ENCODE measurements at places on chromosomes 2 and 18.

DNA sequence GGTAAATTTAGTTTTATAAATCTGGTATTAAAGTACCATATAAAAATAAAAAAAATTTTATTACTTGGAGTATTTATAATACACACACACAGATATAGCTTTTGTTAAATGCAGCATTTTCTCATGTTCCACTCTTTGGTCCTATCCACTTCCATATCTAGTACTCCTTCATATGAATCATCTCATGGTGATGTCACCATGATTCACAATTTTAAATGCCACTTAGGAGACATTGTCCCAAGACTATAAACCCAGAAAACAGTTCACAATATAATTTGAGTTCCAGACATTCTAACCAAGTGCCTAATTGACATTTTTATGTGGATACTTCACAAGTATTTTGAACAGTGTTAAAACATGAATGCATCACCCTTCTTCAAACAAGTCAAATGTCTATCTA lies 1398.3 kb downstream of the DSC3 start:
- no peak for DNase-seq

- DNase-seq, result no peak
These were observed 55.0 kb downstream of the ODC1 start for GRCh38 chr2:10392951-10393639.

- no peak for DNase-seq
These were observed 1.9 kb downstream of the DNMT3A start for GRCh38 chr2:25339791-25340180.

DNA sequence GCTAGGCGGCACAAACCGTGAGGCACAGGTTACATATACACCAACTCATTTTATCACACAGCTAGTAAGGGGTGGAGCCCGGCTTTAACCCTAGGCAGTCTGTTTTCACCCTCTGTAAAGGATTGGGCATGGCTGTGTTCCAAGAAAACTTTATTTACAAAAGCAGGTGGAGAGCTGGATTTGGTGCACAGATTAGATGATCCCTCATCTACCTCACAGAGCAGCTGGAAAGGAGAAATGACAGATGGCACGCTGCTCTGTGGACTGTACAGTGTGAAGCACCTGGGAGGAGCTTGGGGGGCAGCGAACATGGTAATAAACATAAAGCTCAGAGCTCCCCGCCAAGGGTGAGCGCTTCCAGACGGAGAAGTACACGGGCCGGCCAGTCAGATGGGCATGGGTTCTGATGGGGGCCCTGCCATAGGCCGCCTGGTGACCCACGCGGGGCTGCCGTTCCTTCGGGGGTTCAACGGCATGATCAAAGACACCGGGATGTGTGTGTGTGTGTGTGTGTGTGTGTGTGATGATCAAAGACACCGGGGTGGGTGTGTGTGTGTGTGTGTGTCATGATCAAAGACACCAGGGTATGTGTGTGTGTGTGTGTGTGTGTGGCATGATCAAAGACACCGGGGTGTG lies 862 bp upstream of the TMEM177 start:
- no peak for DNase-seq

- no peak for DNase-seq
These were observed 70.2 kb upstream of the DAPL1 start for GRCh38 chr2:158724803-158725381.

DNA sequence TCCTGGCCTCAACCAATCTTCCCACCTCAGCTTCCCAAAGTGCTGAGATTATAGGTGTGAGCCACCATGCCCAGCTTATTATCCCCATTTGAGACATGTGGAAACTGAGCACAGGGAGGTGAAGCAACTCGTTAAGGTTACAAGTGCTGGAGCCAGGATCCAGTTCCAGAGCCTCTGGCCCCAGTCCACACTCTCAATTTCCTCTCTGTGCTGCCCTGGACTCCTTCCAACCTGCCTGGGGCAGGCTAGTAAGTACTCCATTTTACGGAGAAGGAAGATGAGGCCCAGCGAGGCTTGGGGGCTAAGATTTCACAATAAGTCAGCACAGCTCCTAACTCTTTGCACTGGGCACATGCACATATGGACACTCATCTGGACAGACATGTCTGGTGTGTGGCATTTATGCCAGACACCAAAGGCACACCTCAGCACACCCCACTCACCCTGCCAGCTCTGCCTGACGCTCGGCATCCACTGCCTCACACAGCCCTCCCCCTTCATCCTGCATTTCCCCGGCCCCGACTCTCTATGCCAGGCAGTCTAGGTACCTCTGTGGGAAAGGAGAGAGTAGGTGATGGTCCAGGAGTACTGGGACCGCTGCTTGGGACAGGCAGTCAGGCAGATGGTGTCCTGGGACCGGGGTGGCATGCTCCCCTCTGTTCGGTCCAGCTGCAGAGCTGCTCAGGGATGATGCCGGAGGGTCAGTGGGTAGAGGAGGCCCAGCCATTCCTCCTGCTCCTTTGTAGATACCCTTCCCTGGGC lies 20.5 kb downstream of the CFAP65 start:
- no peak for DNase-seq

DNA sequence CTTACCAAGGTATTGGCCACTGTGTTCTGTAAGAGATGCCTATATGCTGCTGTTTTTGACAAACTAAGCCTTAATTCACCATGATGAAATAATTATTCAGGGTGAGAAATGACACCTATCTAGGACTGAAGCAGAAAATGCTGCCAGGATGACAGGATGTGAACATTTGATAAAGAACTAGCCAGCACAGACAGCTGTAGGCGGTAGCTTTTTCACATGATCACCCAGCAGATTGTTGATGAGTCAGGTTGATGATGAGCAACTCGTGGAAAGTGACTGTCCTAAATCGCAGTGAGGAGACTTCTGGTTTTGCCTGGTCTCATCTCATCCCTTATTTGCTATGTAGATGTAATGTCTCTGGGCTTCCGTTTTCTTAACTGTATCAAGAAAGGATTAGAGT lies 144.1 kb downstream of the PRPF40A start:
- no peak for DNase-seq

GRCh38 chr2:171136024-171136423 lies 24.7 kb downstream of the TLK1 start:
- DNase-seq, result no peak

- DNase-seq, result no peak
These were observed 65.5 kb upstream of the SKOR2 start for GRCh38 chr18:47316924-47317323.

DNA sequence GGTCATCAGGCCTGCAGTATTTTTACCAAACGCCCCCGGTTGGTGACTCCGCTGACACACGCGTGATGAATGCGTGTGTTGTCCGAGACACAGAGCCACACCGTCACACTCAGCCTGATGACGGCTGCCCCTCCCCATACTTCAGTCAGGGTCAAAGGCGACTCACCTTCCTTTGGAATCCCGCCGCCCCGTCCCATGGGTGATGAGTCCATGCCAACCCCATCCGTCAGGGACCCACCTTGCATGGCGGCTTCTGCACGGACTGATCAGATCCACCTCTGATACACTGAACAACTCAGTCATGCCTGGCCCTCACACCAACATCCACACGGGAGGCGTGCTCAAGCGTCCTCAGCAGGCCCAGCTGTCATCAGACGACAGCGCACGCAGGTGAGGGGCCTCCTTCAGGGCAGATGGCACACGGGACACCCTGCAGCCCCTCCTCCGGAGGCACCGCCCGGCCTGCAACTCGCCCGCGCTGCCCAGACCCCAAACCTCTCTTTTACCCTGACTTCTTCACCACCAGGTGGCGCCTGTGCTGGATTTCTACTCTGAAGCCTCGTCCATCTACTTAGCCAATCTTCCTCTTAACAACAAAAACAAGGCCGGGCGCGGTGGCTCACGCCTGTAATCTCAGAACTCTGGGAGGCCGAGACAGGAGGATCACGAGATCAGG lies 89.2 kb downstream of the ZNF516 start:
- DNase-seq, result no peak

- DNase-seq, result no peak
These were observed 304.0 kb downstream of the ARHGAP15 start for GRCh38 chr2:143433251-143433650.

- DNase-seq, result no peak
These were observed 23.7 kb downstream of the PGAP1 start for GRCh38 chr2:196902828-196903227.

GRCh38 chr2:222713002-222713401 lies 41.5 kb downstream of the MOGAT1 start:
- no peak for DNase-seq

DNA sequence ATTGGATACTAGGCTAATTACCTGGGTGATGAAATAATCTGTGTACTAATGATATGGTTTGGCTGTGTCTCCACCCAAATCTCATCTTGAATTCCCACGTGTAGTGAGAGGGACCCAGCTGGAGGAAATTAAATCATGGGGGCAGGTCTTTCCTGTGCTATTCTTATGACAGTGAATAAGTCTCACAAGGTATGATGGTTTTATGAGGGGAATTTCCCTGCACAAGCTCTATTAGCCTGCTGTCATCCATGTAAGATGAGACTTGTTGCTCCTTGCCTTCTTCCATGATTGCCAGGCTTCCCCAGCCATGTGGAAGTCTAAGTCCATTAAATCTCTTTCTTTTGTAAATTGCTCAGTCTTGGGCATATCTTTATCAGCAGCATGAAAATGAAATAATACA lies 394.1 kb upstream of the SYT4 start:
- DNase-seq, result no peak
